Activated CD4-positive, alpha-beta memory T cell treated with anti-CD3 and anti-CD28 coated beads for 36 hours (primary cell): ENCODE measurements at places on chromosomes 2 and 18. TPM values are rescaled to one million over a fixed set of nuclear protein-coding genes. Genes with fewer than 3 reads are reported as not detected.
A peak's percentile ranks its signal among the peaks of the same experiment; 100 is the strongest.

- no peak for DNase-seq
- H3K4me3 ChIP-seq = no peak overlapping the region
- peaks cover 3% of the 10 kb centered on the region for H3K27me3 ChIP-seq
These were observed 33.1 kb upstream of the TTC39C start for GRCh38 chr18:23981369-23981980.

GTF2A1L gene
- total RNA-seq = not detected

DNA sequence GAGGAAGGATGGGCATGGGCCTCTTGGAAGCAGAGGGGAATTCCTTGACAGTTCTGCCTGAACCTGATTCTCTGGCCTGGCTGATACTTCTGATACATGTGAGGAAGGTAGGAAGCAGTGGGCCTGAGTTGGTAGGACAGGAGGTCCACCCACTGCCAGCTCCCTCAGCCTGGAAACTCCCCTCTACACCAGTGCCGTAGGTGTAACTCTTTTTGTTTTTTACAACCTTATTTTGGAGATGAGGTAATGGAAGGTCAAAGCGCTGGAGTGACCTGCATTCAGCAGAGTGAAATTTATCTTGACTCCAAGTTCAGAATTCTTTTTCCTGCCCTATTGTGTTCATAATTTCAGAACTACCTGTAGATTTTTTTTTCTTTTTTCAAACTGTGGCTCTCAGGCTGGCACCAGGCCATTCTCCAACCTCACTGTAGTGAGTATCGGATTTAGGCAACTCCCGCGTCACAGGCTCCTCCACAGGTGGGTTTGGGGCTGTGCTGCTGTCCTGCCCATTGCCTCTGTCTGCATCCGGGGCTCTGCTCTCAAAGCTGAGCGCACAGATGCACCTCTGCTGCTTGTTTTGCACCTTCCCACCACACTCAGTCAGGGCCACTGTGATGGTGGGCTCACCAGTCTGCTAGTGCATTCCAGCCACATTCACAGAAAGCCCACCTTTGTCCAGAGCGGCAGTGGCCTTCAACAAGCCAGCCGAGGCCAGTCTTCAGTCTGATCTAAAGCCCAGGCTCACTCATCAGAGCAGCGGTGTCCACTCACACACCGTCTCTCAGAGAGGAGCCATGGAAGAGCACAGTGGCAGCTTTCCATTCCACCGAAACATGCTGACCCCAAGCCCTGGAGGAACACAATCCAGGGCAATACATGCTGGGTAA, 87.2 kb downstream of the UXS1 start:
- no peaks in the 10 kb centered on the region for H3K27me3 ChIP-seq
- H3K4me3 ChIP-seq = no peak overlapping the region
- peak overlapping the region; percentile 67 for H3K27ac ChIP-seq

DNA sequence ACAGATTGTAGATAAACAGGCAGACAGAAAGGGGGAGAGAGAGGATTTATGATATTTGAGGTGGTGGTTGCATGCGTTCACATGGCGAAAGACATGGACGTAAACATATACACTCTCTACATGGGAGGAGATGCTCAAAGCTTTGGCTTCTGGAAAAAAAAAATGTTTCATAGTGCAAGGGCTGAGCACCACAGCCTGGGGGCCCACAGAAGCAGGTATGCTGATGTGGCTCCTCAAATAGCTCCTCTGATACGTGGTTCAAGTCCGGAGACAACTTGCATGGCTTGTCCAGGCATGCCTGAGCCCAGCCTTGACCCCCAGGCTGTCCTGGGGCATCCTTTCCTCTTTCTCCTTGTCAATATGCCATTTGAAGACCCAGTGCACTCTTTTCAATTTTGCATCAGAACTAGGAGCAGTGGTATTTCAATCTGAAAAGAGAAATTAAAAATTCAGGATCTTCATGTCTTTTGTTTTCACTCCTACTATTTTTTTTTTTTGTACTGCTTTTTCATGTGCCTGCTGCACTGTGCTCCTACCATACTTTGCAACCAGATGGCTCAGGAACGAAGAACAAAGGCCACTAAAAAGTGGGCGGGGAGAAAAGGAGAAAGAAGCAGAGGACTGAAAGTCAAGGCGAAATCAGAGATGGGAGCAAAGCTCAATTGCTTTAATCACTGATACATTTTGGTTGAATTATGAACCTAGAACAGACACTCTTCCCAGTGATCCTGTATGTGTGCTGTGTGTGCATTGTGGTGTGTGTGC, 495.7 kb upstream of the TCF4 start:
- no peak overlapping the region for H3K4me3 ChIP-seq
- H3K27me3 ChIP-seq = no peaks in the 10 kb centered on the region
- no peak overlapping the region for H3K27ac ChIP-seq
- H3K36me3 ChIP-seq = no peaks in the 10 kb centered on the region
- H3K4me1 ChIP-seq = no peaks in the 10 kb centered on the region
- DNase-seq = no peak

GRCh38 chr2:152694161-152694661, 23.1 kb downstream of the PRPF40A start:
- H3K4me3 ChIP-seq = peak overlapping the region; percentile 60
- H3K27ac ChIP-seq = peak overlapping the region; percentile 80
- peak; percentile 71 for DNase-seq
- peaks cover 14% of the 10 kb centered on the region for H3K36me3 ChIP-seq

GRCh38 chr2:173550143-173550542, 195.5 kb downstream of the CDCA7 start:
- H3K27me3 ChIP-seq = peaks cover 19% of the 10 kb centered on the region
- no peaks in the 10 kb centered on the region for H3K36me3 ChIP-seq
- H3K4me1 ChIP-seq = no peaks in the 10 kb centered on the region
- no peak for DNase-seq

DNA sequence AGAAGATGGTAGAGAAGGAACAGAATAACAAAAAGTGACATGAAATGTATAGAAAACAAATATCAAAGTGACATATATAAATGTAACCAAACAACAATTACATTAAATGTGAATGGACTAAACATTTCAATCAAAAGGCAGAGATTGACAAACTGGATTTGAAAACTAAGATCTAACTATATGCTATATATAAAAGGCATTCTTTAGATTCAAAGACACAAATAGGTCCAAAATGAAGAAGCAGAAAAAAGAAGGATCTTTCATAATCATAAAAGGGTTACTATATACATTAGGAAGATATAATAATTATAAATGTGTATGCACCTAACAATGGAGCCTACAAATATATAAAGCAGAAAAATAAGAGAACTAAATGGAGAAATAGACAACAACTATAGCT, 183.7 kb downstream of the METTL4 start:
- H3K36me3 ChIP-seq = no peaks in the 10 kb centered on the region
- H3K4me3 ChIP-seq = no peak overlapping the region
- H3K27me3 ChIP-seq = peaks cover 5% of the 10 kb centered on the region
- H3K4me1 ChIP-seq = no peaks in the 10 kb centered on the region
- no peak overlapping the region for H3K27ac ChIP-seq

GRCh38 chr2:74658516-74658915, 4.5 kb downstream of the SEMA4F start:
- H3K4me3 ChIP-seq = no peak overlapping the region
- H3K27ac ChIP-seq = no peak overlapping the region
- H3K27me3 ChIP-seq = no peaks in the 10 kb centered on the region

NETO1 gene
- total RNA-seq = not detected

EPHA4 gene
- 6.3 TPM for total RNA-seq

CXCR1 gene
- total RNA-seq = not detected

DNA sequence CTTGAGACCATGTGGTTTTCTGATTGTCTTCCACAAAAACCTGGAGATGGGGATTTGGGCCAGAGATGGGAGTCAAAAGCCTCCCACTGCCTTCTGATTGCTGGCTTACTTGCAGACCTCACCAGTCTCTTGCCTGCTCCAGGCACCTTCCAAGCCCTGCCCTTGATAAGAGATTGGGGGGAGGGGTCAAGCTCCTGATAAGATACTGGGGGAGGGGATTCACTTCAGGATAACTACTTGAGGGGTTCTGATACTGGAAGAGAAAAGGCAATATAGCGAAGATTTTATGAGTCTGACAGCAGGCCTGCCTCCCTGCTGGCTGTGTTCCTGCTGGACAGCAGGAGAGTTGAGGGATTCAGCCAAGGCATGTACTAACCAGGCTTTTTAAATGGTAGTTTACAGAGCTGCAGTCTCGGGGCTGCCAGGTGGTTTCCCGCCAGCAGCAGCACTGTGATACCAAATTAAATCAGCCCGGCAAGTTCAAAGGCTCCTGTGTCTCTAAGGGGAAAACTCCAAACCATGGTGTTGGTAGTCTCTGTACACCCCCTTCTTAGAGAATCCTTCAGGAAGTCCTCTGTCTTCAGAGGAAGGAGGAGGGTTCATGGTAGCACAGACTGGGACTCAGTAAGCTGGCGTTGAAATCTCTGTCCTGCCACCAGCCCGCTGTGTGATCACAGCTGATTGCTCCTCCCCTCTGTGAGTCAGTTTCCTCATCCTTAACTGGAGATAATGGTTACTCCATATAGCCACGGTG, 58.3 kb downstream of the FBXO36 start:
- H3K36me3 ChIP-seq = peaks cover 2% of the 10 kb centered on the region
- DNase-seq = peak; percentile 51
- peak overlapping the region; percentile 63 for H3K4me3 ChIP-seq
- no peaks in the 10 kb centered on the region for H3K27me3 ChIP-seq

DNA sequence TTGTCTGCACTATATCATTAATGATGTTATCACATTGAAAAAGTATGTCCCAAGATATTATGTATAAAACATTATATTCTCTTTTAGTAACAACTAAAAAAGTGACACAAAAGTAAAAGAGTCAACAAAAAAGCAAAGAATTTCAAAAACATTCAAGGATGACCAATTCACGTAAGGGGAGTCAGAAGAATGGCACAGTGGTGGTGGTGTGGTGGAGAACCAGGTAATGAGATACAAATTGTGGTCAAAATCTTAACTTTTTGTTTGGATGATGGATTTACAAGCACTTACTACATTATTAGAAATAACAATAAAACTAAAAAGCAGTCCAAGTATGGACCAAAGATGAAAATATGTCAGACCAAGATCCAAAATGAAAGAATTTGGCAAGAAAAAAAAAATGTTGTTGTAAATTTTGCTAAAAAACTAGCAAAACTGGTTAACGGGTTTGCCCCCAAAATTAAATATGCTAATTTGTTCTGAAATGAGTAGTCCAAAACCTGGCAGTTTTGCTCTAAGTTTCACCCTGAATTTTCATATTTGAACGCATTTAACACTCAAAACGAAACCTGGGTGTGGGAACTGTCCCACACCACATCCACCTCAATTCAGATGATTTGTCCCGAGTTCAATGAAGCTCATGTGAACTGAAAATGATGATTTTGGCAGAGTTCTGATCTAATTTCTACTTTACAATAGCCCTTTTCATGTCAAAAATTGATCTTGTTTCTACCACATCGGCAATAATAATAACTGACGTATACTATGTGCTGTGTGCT, 135.8 kb downstream of the IKZF2 start:
- DNase-seq = peak; percentile 76
- H3K36me3 ChIP-seq = no peaks in the 10 kb centered on the region
- peaks cover 13% of the 10 kb centered on the region for H3K27me3 ChIP-seq
- peak overlapping the region; percentile 58 for H3K27ac ChIP-seq

SERPINB12 gene
- total RNA-seq = not detected
